ENCODE measurements at places on chromosomes 16 and 17. TPM values are rescaled to one million over a fixed set of nuclear protein-coding genes. Genes with fewer than 3 reads are reported as not detected.

GRCh38 chr17:42750739-42751344, 6.0 kb upstream of the EZH1 start:
- peaks cover 5% of the 10 kb centered on the region for H3K36me3 ChIP-seq
- H3K27ac ChIP-seq, result peak overlapping the region; percentile 97
- peaks cover 62% of the 10 kb centered on the region for H3K4me1 ChIP-seq

GRCh38 chr16:68387301-68387700, 61.0 kb downstream of the SMPD3 start:
- H3K36me3 ChIP-seq, result no peaks in the 10 kb centered on the region
- no peak overlapping the region for H3K4me3 ChIP-seq
- peaks cover 3% of the 10 kb centered on the region for H3K27me3 ChIP-seq
- DNase-seq, result no peak
- H3K27ac ChIP-seq, result no peak overlapping the region
- H3K4me1 ChIP-seq, result no peaks in the 10 kb centered on the region

GRCh38 chr17:42266918-42267766, 9.0 kb downstream of the STAT5B start:
- peaks cover 2% of the 10 kb centered on the region for H3K4me1 ChIP-seq
- no peak for DNase-seq
- no peaks in the 10 kb centered on the region for H3K36me3 ChIP-seq

Gene PAQR4
- 11.8 TPM for total RNA-seq

DNA sequence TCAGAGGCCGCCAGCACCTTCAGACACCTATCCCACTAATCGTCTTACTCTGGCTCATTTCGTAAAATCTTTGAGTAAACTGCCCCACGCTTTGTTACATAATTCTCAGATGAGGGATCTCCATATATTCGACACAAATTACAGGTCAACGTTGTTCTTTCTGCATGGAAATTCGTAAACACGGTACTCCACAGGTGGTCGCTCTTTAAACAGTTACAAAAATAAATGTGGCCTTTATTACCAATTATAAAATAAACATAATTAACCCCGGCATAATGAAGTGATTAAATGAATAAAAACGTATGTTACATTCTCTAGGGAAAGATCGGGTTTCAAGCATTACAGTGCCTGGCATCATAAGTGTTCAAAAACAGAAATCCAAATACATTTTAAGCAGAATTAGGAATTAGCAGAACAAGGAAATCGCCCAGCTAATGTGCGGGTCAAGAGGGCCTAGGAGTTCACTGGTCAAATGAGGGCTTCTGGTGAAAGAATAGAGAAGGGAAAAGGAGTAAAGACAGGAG, 943 bp upstream of the PIP4K2B start:
- peaks cover 34% of the 10 kb centered on the region for H3K4me1 ChIP-seq
- peaks cover 7% of the 10 kb centered on the region for H3K27me3 ChIP-seq
- no peak for DNase-seq
- peak overlapping the region; percentile 94 for H3K27ac ChIP-seq

DNA sequence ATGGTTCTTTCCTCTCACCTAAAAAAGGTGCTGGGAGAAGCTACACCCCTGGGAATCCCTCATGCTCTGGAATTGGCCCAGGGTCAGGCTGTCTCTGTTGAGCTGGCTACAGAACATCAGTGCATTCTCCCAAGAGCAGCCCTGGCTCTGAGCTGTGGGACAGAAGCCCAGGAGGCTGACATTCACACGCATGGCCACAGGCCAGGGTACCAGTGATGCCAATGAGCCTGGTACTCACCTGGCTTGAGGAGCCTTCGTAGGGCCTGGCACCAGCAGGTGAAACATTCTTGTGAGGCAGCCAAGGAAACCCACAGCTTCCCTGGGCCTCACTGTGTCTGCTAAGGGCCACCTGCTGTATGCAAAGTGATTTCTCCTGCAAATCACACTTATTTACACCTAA, 121.7 kb upstream of the CCL2 start:
- no peaks in the 10 kb centered on the region for H3K4me1 ChIP-seq
- H3K27me3 ChIP-seq, result no peaks in the 10 kb centered on the region
- H3K36me3 ChIP-seq, result no peaks in the 10 kb centered on the region

Gene INTS2
- 12.3 TPM for total RNA-seq

DNA sequence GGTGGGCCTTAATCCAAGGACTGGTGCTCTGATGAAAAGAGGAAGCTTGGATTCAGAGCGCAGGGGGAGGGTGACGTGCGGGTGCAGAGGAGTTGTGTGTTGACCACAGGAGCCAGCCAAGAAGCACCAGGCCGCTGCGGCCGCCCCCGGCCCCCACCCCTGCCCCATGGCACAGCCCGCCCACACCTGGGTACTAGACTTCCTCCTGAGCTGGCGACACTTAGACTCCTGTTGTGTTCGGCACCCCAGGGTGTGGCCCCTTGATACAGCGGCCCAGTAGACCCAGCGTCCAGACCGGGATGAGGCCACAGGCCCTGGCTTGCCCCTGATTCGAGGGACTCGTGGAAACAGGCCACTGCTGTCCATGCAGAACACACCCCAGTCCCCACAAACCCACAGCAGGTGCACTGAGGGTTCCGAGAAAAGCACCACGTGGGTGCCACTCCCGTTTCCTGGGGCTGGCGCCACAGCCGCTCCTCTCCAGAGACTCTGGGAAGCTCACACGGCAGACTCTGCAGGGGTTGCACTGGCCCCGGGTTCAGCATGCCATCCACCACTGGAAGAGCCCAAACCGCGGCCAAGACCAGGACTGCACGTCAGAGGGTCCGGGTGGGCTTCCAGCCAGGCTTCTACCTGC, 5.7 kb upstream of the SNAI3 start:
- no peak overlapping the region for H3K4me3 ChIP-seq
- no peak overlapping the region for H3K27ac ChIP-seq
- DNase-seq, result no peak

Gene CPPED1
- 11.6 TPM for total RNA-seq

Gene SPAG9
- total RNA-seq, result 107 TPM

- H3K36me3 ChIP-seq, result no peaks in the 10 kb centered on the region
- DNase-seq, result no peak
- peaks cover 2% of the 10 kb centered on the region for H3K27me3 ChIP-seq
- H3K27ac ChIP-seq, result no peak overlapping the region
These were observed 12.6 kb downstream of the PMFBP1 start for GRCh38 chr16:72159386-72159785.

Gene TNFRSF17
- total RNA-seq, result not detected

GRCh38 chr16:2372684-2373083, 32.2 kb upstream of the ABCA3 start:
- H3K36me3 ChIP-seq, result no peaks in the 10 kb centered on the region
- DNase-seq, result no peak
- H3K4me1 ChIP-seq, result no peaks in the 10 kb centered on the region
- H3K27me3 ChIP-seq, result no peaks in the 10 kb centered on the region

DNA sequence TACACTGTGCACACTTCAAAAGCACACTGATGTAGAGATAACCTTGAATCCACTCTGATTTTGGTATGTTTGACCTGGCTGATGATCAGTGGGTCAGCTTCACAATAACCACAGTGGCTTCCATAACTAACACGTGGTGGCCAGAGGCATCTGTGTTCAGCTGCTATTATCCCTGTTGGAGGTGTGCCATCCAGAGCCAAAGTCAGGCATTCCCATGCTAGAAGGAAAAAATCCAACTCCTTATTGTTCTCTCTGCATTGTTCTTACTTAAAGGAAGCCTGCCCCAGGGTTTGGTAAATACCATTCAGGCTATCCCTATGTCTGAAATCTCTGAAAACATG, 127.3 kb upstream of the MON1B start:
- no peaks in the 10 kb centered on the region for H3K36me3 ChIP-seq
- no peaks in the 10 kb centered on the region for H3K27me3 ChIP-seq
- no peak overlapping the region for H3K4me3 ChIP-seq
- peaks cover 39% of the 10 kb centered on the region for H3K4me1 ChIP-seq
- H3K27ac ChIP-seq, result no peak overlapping the region

Gene NECAB2
- total RNA-seq, result 1.2 TPM

DNA sequence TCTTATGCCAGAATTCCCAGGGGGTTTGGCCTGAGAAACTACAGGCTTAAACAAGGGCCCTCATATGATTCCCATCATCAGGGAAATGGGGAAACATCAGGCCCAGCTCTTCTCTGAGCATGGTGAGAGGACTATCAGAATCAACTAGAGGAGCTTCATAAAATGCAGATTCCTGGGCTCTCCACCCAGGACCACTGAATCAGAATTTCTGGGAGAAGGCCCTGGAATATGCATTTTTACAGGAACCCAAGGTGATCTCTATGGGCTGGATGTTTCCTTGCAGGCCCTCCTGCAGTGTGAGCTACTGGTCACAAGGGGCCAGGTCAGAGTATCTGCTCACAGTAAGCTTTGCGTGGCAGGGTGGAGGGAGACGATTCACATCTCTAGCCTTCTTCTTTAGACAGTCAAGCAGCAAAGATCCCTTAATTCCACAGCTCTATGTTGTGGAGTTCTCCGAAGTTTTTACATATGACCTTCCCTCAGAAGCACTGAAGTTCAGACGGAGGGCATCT, 38.8 kb upstream of the HOXB13 start:
- H3K36me3 ChIP-seq, result no peaks in the 10 kb centered on the region
- DNase-seq, result no peak
- H3K27ac ChIP-seq, result no peak overlapping the region
- no peak overlapping the region for H3K4me3 ChIP-seq
- H3K4me1 ChIP-seq, result no peaks in the 10 kb centered on the region
- H3K27me3 ChIP-seq, result peaks cover 4% of the 10 kb centered on the region

- no peaks in the 10 kb centered on the region for H3K36me3 ChIP-seq
- no peak overlapping the region for H3K4me3 ChIP-seq
- no peaks in the 10 kb centered on the region for H3K27me3 ChIP-seq
- DNase-seq, result peak; percentile 60
These were observed 456.2 kb upstream of the DYNLRB2 start for GRCh38 chr16:80084614-80085013.

- H3K27me3 ChIP-seq, result peaks cover 8% of the 10 kb centered on the region
- H3K27ac ChIP-seq, result no peak overlapping the region
- peaks cover 3% of the 10 kb centered on the region for H3K4me1 ChIP-seq
- no peaks in the 10 kb centered on the region for H3K36me3 ChIP-seq
These were observed 12.5 kb upstream of the EPOP start for GRCh38 chr17:38687286-38687685.

- no peak for DNase-seq
- H3K27me3 ChIP-seq, result peaks cover 2% of the 10 kb centered on the region
- no peaks in the 10 kb centered on the region for H3K4me1 ChIP-seq
- no peak overlapping the region for H3K4me3 ChIP-seq
These were observed 101.7 kb downstream of the VAT1L start for GRCh38 chr16:77890075-77890474.

DNA sequence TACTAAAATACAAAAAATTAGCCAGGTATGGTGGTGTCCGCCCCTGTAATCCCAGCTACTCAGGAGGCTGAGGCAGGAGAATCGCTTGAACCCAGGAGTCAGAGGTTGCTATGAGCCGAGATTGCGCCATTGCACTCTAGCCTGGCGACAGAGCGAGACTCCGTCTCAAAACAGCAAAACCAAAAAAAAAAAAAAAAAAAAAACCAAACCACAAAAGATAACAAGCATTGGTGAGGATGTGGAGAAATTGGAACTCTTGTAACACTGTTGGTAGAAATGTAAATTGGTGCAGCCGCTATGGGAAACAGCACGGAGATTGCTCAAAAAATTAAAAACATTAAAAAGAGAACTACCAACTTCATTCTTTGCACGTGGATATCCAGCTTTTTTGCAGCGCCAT, 119.4 kb downstream of the OR1D5 start:
- H3K27me3 ChIP-seq, result peaks cover 7% of the 10 kb centered on the region
- H3K4me1 ChIP-seq, result peaks cover 7% of the 10 kb centered on the region
- no peak overlapping the region for H3K27ac ChIP-seq
- no peak for DNase-seq

DNA sequence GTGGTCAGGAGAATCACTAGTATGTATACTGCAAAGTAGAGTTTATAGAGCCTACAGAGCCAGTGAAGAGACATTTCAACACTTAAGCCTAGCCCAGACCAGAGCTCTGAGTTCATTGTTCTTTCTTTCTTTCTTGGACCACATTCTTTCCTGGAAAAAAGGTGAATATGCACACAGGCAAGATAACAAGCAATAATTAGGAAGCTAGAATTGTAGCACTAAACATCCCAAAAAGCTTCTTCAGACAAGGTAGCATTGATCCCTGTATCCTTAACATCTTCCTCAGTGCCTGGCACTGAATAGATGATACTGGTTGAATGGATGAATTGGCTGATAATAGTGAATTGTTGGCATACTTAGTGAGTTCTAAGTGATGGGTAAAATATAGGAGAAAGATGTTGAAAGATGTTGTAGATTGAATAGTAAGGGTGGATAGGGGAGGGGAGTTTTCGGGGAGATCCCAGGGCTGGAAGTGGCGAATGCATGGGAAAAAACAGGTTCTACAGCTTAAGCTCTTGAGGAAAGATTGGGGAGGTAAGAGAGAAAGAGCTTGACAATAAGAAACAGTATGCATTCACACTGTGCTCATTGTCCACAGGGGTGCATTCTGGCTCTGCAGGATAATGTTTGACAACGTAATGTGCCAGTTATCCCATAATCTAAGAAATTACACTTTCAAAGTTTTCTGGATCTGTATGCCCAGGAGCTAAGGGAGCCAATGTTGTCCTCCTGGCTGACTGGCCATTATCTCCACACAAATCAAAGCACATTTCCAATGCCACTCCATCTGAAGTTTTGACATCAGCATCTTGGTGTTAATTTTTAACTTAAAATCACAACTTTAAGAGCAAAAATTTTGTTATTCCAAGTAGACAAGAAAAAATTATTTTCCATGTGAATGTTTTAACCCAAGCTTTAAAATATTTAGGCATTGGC, 35.6 kb downstream of the TUBD1 start:
- no peaks in the 10 kb centered on the region for H3K36me3 ChIP-seq
- DNase-seq, result no peak
- no peak overlapping the region for H3K4me3 ChIP-seq
- H3K27ac ChIP-seq, result no peak overlapping the region
- peaks cover 2% of the 10 kb centered on the region for H3K27me3 ChIP-seq

Gene PDILT
- not detected for total RNA-seq

DNA sequence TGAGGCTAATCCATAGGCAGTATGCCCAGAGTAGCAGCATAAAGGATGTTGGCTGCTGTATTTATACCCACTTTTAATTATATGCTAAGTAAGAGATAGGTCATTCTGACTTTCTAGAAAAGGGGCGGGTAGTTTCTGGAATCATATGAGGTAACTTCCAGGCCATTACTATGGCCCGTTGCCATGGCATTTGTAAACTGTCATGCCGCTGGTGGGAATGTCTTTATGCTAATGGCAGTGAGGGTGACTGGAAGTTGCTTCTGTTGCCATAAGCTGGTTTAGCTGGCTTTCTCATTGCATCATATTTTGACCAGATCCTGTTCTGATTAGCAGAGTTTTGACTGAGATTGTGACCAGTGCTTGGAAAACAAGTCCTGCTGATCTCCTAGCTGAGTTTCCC, 929.6 kb upstream of the CDH8 start:
- no peak for DNase-seq
- H3K4me1 ChIP-seq, result no peaks in the 10 kb centered on the region
- H3K27me3 ChIP-seq, result peaks cover 3% of the 10 kb centered on the region
- no peaks in the 10 kb centered on the region for H3K36me3 ChIP-seq

DNA sequence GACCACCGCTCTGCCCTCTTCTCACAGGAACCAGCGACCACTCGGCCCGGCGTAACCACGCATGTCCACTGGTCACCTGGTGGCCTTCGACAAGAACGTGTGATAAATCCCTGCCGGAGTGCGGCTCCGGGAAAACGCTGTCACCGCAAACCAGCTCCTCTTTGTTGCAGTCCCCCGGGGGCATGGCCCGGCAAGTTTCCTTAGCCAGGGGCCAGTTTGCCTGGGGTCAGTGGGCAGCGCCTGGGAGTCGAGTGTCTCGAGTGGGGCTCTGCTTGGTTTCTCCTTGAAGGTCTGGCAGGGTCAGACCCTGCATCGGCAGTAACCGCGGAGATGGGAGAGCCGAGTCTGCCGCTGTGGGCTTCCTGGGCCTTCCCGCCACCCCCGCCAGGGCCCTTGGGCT, 52.5 kb downstream of the JPH3 start:
- H3K36me3 ChIP-seq, result peaks cover 6% of the 10 kb centered on the region
- H3K27me3 ChIP-seq, result peaks cover 7% of the 10 kb centered on the region
- DNase-seq, result no peak
- H3K27ac ChIP-seq, result no peak overlapping the region
